ENCODE measurements at places on chromosomes 7 and 10.

DNA sequence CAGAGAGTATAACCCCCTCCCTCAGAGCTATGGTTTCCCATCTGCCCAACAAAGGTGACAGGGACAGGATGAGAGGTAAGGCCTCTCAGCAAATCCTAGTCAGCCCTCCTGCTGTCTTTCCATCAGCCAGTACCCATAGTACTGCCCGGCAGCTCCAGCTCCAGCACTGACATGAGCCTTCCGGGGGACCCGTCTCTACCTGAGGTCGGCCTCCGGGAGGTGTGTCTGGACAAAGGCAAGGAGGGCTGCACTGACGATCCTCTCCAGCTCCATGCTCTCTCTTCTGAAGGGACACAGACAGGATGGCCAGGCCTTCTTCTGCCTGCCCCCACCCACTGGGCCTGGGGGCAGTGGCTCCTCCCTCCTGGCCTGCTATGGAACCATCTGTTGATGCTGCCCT, 4.3 kb downstream of the FBXL15 start:
- no peak for DNase-seq

DNA sequence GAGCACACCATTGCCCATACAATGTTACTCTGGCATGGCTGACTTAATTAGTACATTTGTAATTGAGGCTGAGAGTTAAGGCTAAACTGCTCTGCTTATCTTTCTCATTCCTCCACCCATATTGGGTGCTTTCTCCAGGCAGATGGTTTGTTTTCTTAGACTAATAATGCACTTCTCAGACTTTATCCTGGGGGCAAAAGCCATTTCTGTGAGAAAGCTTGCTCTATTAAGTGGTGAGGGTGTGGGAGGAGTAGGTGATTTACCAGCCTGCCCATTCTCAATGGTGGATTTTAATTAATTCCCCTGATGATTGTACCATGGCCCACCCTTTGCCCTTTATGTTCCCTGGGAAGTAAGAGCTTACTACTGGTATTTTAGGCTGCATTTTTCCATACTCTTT, 174.8 kb downstream of the FOXP2 start:
- DNase-seq, result no peak

- no peak for DNase-seq
These were observed 71.1 kb downstream of the STK17A start for GRCh38 chr7:43653891-43654504.

GRCh38 chr7:44473295-44473694, 17.2 kb downstream of the NUDCD3 start:
- no peak for DNase-seq

DNA sequence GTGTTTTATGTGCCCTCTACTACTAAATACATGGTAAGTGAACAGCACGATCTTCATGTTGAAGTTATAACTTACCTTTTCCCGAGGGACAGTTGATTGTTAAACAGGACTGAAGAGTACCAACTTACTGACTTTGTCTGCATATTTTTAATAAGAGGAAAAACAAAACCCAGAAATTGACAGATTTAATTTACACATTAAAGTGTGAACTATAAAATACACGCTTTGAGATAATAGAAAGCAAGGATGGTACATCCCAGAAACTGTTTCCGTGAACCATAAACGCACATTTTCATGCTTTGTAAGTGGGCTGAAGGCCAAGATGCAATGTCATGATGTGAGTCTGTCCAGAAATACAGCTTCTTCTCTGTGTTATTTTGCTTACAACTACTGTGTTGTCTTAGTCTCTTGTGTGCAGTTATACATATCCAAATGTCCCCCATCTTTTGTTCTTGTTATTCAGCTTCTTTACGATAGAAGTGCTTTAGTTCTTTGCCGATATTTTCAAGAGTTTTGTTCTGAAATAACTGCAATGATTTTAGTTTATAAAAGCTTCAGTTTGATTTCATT, 190.1 kb downstream of the MLLT10 start:
- DNase-seq, result no peak

- no peak for DNase-seq
These were observed 79.2 kb downstream of the GLRX3 start for GRCh38 chr10:130215151-130215930.

- DNase-seq, result no peak
These were observed 166.1 kb downstream of the TPST1 start for GRCh38 chr7:66371096-66371824.

DNA sequence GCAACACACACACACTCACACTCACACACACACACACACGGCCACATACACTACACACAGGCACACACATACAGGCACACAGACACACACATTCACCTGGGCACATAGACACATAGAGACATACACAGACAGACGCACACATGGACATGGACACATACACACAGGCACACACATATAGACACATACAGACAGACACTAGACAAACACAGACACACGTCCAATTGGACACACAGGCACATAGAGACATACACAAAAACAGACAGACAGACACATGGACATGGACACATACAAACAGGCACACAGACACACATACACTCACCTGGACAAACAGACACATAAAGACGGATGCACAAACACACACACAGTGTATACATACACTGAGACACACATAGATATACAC, 21.7 kb upstream of the ACTR3B start:
- no peak for DNase-seq

DNA sequence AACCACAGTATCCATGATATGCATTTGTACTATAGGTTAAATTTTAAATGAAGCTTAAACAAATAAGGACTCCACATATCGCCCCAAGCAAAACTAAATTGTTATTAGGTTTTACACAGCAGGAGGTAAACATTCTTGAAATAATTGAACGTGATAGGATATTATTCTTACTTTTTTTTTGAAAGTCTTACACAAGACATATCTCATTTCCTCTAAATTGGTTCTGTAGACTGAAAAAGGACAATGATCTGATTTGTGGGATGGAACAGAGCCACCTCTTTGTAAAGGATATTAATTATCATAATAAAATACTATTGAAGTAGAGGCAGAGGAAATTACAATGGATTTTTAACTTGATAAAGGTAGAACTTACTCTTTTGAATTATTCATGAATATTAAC, 155.1 kb upstream of the SEMA3D start:
- no peak for DNase-seq

- no peak for DNase-seq
These were observed 6.8 kb upstream of the GATA3 start for GRCh38 chr10:8047452-8048280.

All from AG09319 (cell line).